ENCODE measurements at places on chromosomes 1 and 21. TPM values are rescaled to one million over a fixed set of nuclear protein-coding genes. Genes with fewer than 3 reads are reported as not detected.
A peak's percentile ranks its signal among the peaks of the same experiment; 100 is the strongest.

KCNJ6 gene
- 0.64 TPM for total RNA-seq

GLIS1 gene
- not detected for total RNA-seq

FALEC gene
- total RNA-seq = not detected

SUSD4 gene
- total RNA-seq = not detected

NMNAT2 gene
- 0.53 TPM for total RNA-seq

GRCh38 chr1:204692841-204693356 is 7.4 kb upstream of the LRRN2 start:
- no peak for DNase-seq

GRCh38 chr1:101382135-101382534 is 145.3 kb downstream of the S1PR1 start:
- DNase-seq = no peak

GRCh38 chr1:172472495-172472894 is 28.6 kb upstream of the PIGC start:
- DNase-seq = no peak

DNA sequence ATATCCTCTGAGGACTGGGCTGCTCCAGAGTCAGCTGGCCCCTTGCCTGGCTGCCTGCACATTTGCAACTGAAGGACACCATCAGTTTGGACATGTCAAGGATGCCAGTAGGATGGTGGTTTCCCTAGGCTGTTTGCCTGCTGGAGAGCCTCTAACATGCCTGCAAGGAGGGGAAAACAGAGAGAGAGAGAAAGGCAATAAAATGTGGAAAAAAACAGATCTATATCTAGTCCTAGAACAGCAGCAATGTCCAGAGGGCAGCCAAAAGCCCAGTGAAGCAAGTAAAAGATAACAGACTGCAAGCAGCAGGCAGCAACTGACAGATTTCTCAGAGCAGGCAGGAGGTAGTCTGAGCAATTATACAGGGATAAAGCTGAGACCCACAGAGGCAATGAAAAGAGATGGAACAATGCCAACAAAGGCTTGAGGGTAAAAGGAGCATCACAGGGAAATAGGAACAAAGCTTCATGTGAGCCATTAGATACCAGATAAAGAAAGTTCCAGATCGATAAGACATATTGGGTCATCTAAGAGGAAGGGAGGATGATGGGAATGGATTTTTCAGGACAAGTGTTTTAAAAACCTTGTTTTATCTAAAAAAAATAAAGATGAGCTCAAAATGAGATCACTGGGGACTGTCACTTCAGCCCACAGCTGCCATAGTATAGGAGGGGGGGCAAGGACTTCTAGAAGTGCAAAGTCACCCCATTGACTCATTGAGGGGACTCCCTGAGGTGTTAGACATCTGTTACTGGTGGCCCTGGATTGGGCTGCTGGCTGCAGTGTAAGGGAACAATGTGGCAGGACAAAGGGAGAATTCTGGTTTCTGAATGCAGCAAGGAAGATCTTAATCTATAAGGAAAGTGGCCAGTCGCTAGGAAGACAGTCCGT is 38.6 kb upstream of the GADD45A start:
- DNase-seq = no peak

GRCh38 chr1:188170935-188171334 is 1342.2 kb downstream of the PLA2G4A start:
- no peak for DNase-seq

- DNase-seq = no peak
Observed at GRCh38 chr1:160171980-160172379, 18.4 kb upstream of the CASQ1 start.

GRCh38 chr1:221839782-221840395 is 98.0 kb upstream of the DUSP10 start:
- DNase-seq = peak; percentile 71

DNA sequence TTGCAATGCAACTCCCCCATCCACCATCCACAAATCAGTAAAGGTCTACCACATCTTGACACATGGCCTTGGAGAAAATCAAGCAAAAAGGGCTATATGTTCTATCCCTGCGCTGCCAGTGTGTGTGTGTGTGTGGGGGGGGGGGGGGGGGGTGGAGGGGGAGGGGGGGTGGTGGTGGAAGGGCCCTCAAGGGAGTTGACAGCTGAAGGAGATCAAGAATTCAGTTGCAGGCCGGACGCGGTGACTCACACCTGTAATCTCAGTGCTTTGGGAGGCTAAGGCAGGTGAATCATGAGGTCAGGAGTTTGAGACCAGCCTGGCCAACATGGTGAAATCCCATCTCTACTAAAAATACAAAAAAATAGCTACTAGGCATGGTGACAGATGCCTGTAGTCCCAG is 37.6 kb upstream of the CLIC4 start:
- no peak for DNase-seq

GRCh38 chr1:2799811-2800663 is 1.5 kb downstream of the TTC34 start:
- no peak for DNase-seq

DNA sequence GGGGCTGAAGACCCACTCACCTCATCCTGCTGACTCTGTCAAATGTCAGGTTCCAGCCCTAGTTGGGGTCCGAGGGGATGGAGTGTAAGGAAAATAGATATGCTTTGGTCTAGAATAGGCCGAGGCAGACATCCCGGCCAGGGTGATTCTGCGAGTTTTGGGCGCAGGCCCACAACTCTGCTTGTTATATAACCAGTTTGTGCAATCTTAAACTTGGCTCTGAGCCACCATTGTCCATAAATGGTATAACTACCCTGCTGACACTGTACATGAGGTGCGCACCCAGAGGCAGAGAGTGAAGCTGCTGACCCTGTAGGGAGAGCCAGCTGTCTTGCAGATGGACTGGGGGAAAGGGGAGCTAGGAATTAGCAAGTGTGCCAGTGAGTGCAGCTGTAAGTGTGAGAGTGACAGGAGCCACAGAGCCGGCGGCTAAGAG is 1388.8 kb downstream of the AMY1C start:
- DNase-seq = no peak

DNA sequence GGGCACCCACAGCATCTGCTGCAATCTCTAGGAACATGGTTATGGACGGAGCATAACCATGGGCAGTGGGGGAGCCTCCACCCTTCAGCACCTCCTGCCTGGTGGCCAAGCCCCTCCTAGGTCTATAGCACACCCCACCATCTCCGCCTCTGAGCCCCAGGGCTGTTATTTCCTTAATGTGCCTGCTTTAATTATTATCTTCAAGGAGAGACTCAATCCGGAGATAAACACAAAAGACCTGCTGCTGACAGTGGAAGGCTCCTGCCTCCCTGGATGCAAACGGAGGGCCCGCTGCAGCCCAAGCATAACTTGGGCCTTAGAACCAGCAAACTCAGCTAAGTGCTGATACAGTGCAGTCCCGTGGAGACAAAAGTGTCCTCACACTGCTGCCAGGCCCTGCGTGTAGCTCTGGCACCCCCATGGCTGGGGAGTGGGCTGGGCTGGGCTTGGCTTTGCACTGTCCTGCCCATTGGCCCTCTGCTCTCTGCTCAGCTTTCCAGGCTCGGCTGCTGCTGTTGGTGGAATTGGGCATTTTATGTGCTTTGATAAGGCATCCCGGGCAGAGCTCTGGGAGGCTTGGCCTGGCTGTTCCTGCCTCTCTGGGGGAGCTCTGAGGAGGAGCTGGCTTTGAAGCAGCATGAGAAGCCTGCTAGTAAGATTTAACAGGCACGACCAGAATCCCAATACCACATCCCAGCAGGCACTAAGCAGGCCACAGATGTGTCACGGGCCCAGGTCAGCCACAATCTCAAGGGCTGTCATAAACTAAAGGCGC is 620.2 kb downstream of the PTPRU start:
- DNase-seq = no peak

- no peak for DNase-seq
Observed at GRCh38 chr1:172833954-172834353, 175.1 kb downstream of the FASLG start.

DNA sequence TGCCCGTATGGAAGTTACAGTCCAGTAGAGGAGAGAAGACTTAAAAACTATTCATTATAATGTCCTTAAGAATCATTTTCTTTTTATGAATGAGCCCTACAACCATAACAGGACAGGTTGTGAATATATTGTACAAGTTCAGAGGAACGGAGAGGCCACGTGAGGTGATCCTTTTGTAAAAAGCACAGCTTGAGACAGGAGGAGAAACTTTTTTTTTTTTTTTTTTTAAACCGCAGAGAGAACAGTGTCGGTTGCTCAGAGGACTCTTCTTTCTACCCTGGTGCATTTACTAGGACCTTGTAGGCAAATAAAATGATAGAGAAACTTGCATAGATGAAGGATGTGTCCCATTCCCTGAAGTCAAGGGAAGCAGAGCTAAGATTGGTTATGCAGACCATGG is 32.1 kb downstream of the DYRK1A start:
- no peak for DNase-seq

DNA sequence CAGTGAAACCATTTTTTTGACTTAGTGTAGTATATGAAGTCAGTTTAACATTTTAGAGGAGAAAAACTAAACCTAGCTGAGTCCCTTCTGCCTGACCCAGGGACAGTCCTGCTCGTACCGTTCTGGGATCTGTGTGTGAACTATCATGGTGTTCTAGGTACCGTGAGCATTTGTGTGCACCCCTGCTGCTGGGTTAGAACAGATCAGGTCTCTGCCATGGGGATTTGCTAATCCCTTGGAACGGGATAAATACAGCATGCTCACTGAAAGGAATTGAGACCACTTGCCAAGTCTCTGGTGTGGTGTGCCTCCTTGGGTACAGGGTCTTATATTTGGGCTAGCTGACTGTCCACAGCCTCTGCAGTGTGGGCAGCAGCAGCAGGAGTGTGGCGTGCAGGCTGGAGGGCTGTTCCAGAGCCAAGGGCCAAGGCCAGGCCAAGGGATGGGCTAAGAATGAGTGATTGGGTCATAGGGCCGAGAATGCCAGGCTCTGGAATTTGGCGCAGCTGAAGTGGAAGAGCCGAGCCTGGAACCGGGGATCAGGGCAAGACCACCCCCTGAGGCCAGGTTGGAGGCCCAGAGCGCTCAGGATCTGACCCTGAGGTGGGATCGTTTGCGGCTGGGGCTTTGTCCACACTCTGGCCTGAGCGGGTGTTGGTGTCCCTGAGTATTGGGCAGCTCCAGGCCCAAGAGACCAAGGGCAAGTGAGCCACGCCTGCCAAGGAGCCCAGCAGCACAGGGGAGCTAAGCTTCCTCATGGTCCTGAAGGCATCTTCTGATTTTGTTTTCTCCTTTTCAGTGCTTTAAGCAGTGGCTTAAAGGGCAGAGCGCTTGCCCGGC is 66.3 kb downstream of the VPS26C start:
- no peak for DNase-seq

DNA sequence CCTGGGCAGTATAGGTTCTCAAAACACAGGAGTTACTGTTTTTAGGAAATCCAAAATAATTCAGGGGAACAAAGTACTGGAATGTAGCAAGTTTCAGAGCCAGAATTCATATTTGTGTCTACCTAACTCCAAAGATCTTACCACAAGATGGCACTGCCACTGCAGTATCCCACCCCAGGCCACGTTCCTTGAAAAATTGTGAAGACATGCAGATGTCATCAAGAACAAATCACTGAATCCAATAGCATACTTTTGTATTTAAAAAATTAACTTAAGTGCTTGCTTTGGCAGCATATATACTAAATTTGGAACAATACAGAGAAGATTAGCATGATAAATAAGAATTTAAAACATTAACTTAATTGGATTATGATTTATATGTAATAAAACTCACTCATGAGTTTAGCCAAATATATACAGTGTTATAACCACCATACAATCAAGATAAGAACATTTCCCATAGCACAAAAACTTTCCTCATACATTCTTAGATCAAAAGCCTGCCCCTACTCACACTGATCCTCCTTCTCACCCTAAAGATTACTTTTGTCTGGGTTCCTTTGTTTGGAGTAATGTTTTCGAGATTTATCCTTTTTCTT is 209.9 kb downstream of the FAF1 start:
- DNase-seq = no peak

GRCh38 chr1:165753934-165754333 is 14.7 kb downstream of the TMCO1 start:
- DNase-seq = no peak

DNA sequence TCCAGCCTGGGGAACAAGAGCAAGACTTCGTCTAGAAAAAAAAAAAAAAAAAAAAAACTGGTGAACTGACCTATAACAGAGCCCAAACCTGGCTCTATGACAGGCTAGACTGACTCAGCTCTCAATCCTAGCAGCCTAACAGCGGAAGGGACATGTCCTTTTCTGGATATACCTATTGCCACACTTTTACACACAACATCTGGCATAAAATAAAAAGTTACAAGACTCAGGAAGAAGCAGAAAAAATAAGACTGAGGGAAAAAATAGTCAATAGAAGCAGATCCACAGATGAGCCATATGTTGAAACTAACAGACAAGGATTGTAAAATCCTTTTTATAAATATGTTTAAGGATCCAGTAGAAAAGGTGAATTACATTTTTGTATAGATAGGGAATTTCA is 57.5 kb upstream of the IPO9 start:
- no peak for DNase-seq

Measured in ascending aorta (tissue), 2 donors.